ENCODE measurements at places on chromosomes 1 and 21. TPM values are rescaled to one million over a fixed set of nuclear protein-coding genes. Genes with fewer than 3 reads are reported as not detected.

Gene EXTL1
- total RNA-seq, result 0.78 TPM

Gene TRIM58
- 0.42 TPM for total RNA-seq

Gene FCER1G
- 23.3 TPM for total RNA-seq

Gene HES5
- total RNA-seq, result 0.61 TPM

Gene PRELP
- total RNA-seq, result 109 TPM

Gene SYF2
- total RNA-seq, result 40.2 TPM

Gene NHLH2
- total RNA-seq, result not detected

Gene OR6K3
- total RNA-seq, result not detected

Gene HSD3B2
- 0.11 TPM for total RNA-seq

Gene ETV3L
- not detected for total RNA-seq

Gene RIT1
- 23.2 TPM for total RNA-seq

Gene LRRC38
- 0.24 TPM for total RNA-seq

Gene TMEM59
- total RNA-seq, result 352 TPM

Gene C1orf94
- not detected for total RNA-seq

Gene FAM163A
- 0.19 TPM for total RNA-seq

Gene NLRP3
- 0.91 TPM for total RNA-seq

Gene LMOD1
- total RNA-seq, result 22.0 TPM

Gene TNFSF4
- 2.3 TPM for total RNA-seq

Gene LAD1
- 1.3 TPM for total RNA-seq

Gene ALX3
- not detected for total RNA-seq

Gene NBPF15
- 15.7 TPM for total RNA-seq

Gene DUSP23
- 27.8 TPM for total RNA-seq

Gene OPRD1
- not detected for total RNA-seq

Gene FAM89A
- 3.7 TPM for total RNA-seq

Gene DIRAS3
- total RNA-seq, result 3.0 TPM

Gene ADCY10
- 0.50 TPM for total RNA-seq

Gene ARF1
- total RNA-seq, result 395 TPM

Gene OR6K2
- total RNA-seq, result not detected

Gene MPL
- total RNA-seq, result 1.3 TPM

Gene MAP1LC3C
- total RNA-seq, result not detected

Gene LCE1E
- total RNA-seq, result not detected

Gene EFNA1
- total RNA-seq, result 41.4 TPM

Gene PRAMEF27
- not detected for total RNA-seq

Gene TRAF3IP3
- total RNA-seq, result 1.5 TPM

Gene DCDC2B
- total RNA-seq, result not detected

Gene PLA2G2A
- 134 TPM for total RNA-seq

Gene KRTAP26-1
- total RNA-seq, result not detected

Gene BGLAP
- total RNA-seq, result 0.54 TPM

Gene FCRLA
- total RNA-seq, result not detected

Gene S100A1
- 1,233 TPM for total RNA-seq

Gene KIF14
- total RNA-seq, result 0.21 TPM

Gene BSND
- not detected for total RNA-seq

Gene SDC3
- 33.2 TPM for total RNA-seq

Gene ATP1A4
- total RNA-seq, result not detected

Gene NUCKS1
- total RNA-seq, result 224 TPM

Gene CYP4A22
- not detected for total RNA-seq

Gene PDC
- total RNA-seq, result not detected

Gene MMP23B
- 20.0 TPM for total RNA-seq

Gene LCE2B
- not detected for total RNA-seq

Gene LORICRIN
- not detected for total RNA-seq

Gene LEPR
- 27.3 TPM for total RNA-seq

Gene CFAP74
- total RNA-seq, result not detected

Gene CFAP107
- total RNA-seq, result not detected

Gene DAB1
- 3.5 TPM for total RNA-seq

Gene KRTAP19-1
- total RNA-seq, result not detected

Gene NGF
- total RNA-seq, result 7.4 TPM

Gene SPRR4
- not detected for total RNA-seq

Gene AJAP1
- total RNA-seq, result 0.06 TPM

Gene G0S2
- 276 TPM for total RNA-seq

Data from right cardiac atrium (tissue), 5 donors.